HCT116 (cell line): ENCODE measurements at places on chromosomes 3 and 15. TPM values are rescaled to one million over a fixed set of nuclear protein-coding genes. Genes with fewer than 3 reads are reported as not detected.

DNA sequence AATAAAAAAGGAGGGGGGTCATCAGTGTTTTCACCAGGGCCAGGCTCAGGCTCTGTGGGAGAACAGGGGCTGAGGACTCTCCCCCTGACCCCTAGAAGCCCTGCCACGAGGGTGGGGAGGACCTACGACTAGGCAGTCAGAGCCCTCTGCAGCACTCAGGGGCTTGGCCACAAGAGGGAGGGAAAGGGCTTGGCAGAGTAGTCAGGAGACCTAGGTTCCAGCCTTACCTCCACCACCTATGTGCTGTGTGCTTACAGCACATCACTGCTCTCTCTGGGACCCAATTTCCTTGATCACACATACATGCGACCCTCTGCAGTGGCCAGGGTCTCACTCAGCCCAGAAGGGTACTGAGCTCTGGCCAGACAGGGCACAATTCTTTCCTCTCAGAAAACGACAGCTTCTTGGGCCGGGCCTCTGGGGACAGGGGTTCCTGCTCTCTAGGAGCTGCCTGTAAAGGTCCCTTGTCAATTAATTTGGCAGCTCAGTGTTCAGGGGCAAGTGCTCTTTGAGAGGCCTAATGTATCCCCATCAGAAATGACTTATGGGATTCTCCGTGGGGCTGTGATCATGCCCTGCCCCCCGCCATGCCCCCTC lies 16.4 kb upstream of the SKIC8 start:
- H3K27me3 ChIP-seq, result no peaks in the 10 kb centered on the region
- H3K36me3 ChIP-seq, result no peaks in the 10 kb centered on the region
- no peak overlapping the region for H3K4me3 ChIP-seq
- H3K27ac ChIP-seq, result no peak overlapping the region

DNA sequence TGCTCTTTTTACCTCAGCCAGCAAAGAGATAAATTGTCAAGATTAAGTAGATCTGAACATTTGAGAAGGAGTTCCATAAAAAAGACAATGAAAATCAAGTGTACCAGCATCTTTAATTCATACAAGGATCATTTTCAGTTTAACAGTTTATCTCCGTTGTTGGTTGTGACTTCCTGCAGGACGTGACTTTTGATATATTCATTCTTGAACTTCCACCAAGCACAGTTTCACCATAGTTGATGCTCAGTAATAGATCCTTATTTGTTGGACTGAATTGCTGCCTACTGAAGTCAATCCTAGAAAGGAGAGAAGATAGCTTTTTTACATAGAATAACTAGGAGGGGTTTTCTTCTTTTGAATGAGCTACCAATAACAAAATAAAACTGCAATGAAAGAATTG lies 408.2 kb downstream of the LPP start:
- no peaks in the 10 kb centered on the region for H3K36me3 ChIP-seq
- no peak overlapping the region for H3K27ac ChIP-seq
- H3K4me3 ChIP-seq, result no peak overlapping the region
- no peak for DNase-seq

The IL17RE gene
- 14.3 TPM for total RNA-seq

The HGD gene
- total RNA-seq, result 0.59 TPM

GRCh38 chr3:4720316-4721075 lies 227.3 kb downstream of the ITPR1 start:
- H3K27me3 ChIP-seq, result no peaks in the 10 kb centered on the region
- H3K4me3 ChIP-seq, result no peak overlapping the region
- peak; percentile 60 for DNase-seq
- no peaks in the 10 kb centered on the region for H3K36me3 ChIP-seq
- peaks cover 30% of the 10 kb centered on the region for H3K4me1 ChIP-seq

The ALDH1A2 gene
- 1.7 TPM for total RNA-seq

DNA sequence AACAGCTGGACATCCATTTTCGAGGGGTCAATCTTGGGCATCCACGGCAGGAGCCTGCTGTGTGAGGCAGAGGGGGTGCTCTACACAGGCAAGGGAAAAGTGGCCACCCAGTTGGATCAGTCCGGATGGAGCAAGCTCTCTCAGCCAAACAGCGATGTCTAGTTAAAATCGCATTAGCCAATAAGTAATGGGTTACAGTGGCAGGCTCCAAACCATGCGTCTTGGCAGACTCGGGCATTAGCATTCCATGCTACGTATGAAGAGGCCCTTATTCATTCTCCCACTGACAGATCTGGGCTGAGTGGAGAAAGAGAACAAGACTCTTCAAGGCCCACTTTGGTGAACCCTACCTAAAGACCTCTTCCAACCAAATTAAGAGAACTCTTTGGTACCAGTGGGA lies 49.3 kb downstream of the CCNB2 start:
- no peak for DNase-seq
- no peak overlapping the region for H3K27ac ChIP-seq
- H3K36me3 ChIP-seq, result peaks cover 19% of the 10 kb centered on the region
- no peaks in the 10 kb centered on the region for H3K4me1 ChIP-seq
- H3K4me3 ChIP-seq, result no peak overlapping the region

The FBXO45 gene
- 23.2 TPM for total RNA-seq

The HES1 gene
- 32.9 TPM for total RNA-seq

The AGBL1 gene
- total RNA-seq, result not detected

The GABRB3 gene
- total RNA-seq, result 0.52 TPM

- H3K27ac ChIP-seq, result no peak overlapping the region
- H3K4me3 ChIP-seq, result no peak overlapping the region
- no peaks in the 10 kb centered on the region for H3K4me1 ChIP-seq
- DNase-seq, result no peak
Measured at GRCh38 chr3:158210067-158210466, 100.2 kb downstream of the RSRC1 start.

- no peaks in the 10 kb centered on the region for H3K27me3 ChIP-seq
- DNase-seq, result no peak
- no peak overlapping the region for H3K4me3 ChIP-seq
- H3K4me1 ChIP-seq, result peaks cover 17% of the 10 kb centered on the region
- H3K36me3 ChIP-seq, result no peaks in the 10 kb centered on the region
Measured at GRCh38 chr15:89129123-89129815, 41.0 kb downstream of the ABHD2 start.

GRCh38 chr15:29910068-29910467 lies 87.8 kb upstream of the TJP1 start:
- no peaks in the 10 kb centered on the region for H3K36me3 ChIP-seq
- H3K27ac ChIP-seq, result no peak overlapping the region
- DNase-seq, result no peak
- H3K4me1 ChIP-seq, result no peaks in the 10 kb centered on the region
- no peaks in the 10 kb centered on the region for H3K27me3 ChIP-seq
